Sciatic nerve (tissue), 2 donors: ENCODE measurements at places on chromosomes 11 and 22. TPM values are rescaled to one million over a fixed set of nuclear protein-coding genes. Genes with fewer than 3 reads are reported as not detected.

DNA sequence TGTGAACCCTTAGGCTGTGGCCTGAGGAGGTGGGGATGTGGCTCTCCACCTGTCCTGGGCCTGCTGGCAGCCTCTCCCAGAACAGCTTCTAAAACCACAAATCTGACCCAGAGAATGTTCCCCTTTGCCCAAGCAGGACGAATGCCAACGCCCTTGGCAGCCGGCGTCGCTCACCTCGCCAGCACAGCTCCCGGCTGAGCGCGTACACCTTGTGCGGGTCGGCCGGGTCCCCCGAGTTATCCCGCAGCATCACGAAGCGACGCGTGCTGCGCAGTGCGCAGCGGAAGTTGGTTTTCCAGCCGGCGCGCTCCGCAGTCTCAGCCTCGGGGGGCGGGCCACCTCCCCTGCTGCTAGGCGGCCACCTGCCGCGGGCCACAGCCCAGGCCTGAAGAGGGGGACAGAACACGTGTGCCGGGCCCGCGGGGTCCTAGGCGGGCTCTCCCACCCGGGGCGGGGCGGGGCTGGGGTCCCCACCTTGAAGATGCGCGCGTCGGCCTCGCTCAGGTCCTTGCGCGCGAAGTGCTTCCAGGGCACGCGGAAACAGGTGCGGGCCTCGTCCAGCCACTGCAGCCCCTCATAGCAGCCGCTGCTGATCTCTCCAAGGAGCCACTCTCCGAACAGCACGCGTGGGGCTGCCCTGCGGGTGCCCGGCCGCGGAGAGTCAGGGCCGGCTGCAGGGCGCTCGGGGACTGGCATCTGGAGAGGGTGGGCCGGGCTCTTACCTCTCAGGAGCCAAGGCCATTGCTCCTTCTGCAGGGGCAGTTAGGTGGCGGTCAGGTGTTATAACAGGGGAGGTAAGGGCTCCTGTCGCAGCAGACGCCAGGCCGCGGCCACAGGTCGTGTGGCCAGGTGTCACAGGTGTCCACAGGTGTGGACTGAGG is 887 bp downstream of the IRF7 start:
- no peak for DNase-seq

- DNase-seq = no peak
Measured at GRCh38 chr11:43467958-43468357, 109.2 kb downstream of the TTC17 start.

GRCh38 chr11:66056501-66056900 is 4.3 kb downstream of the SF3B2 start:
- DNase-seq = no peak

DNA sequence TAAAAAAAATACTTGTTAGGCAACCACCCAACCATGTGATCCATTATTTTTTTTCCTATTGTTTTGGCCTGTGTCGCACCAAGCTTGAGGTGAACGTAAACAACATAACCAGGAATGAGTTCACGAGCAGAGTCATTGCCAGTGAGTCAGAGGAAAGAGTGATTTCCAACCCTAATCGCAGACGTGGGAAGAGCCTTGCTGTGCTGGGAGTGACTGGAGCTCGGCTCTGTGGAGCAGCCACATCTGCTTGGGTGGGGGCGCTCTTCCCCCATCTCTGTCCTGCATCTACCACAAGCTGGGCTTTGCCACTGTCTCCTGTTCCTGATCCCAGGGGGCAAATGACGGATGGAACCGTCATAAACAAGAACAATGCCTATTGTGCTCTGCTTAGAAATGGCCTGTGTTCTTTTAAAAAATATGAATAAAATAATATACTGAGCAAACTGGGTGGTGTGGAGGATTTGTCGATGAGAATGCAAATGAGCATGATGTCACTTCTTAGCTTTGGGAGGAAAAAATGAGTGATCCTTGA is 210.0 kb downstream of the KIRREL3 start:
- DNase-seq = no peak

DNA sequence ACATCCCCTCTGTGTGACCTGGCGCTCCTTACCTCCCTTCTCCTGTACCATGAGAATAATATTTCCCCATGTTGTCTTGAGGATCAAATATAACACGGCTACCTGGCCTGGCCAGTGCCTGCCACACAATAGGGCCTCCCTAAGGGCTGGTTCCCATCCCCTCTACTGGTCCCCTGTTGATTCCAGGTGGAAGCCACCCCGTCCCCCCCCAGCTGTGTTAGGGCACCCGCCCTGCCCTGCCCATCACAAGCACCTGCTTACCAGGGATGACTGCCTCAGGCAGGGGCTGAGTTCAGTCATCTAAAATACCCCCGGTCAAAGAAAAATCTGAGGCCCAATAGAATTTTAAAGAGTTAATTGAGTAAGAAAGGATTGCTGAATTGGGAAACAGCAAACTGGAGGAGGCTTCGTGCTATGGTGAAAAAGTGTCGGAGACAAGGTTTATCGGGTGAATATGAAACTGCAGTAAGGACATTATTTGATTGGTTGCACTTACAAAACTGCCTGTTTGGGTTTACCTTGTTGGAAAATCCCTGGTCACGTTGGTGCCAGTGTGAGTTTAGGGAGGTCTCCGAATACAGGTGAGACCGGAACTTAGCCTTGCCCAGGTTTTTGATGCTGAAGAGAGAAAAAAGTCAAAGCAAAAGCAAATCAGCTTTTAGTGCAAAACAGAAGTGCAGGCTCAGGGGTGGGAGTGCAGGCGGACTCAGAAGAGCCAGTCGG is 5.2 kb downstream of the APOL1 start:
- DNase-seq = no peak

The BACE1-AS gene
- 13.2 TPM for total RNA-seq

The TESMIN gene
- total RNA-seq = 1.5 TPM

The TPBGL gene
- 0.31 TPM for total RNA-seq
